NCI-H524 treated with DMSO at 0.1 percent for 48 hours (cell line): ENCODE measurements at places on chromosomes 2 and 18.

DNA sequence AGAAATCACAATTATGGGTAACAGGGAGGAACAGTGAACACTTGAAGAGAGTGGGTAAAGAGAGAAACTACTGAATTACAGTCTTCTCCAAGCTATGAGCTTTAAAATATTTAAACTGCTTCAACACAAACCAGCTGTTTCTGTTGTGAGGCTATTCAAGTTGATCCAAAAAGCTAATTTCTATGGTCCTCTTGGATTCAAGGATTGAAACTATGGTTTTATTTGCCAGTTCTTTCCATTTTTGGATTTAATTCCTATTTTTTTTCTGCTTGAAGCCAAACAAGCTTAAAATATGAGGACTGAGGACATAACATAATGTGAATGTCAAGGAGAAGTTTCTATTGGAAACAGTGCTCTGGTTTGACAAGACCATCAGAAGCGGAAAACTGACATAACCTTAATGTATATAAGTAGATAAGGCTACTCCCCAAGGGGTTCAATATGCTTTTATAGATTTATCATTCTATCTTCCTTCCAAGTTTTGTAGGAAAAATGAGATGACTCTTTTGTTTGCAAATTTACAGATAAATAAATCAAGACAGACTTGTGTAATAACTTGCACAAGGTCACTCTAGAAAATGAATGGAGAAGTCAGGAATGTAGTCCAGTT lies 60.7 kb upstream of the AQP4 start:
- DNase-seq: no peak

- DNase-seq: no peak
Measured at GRCh38 chr2:204673877-204674276, 128.6 kb downstream of the PARD3B start.

DNA sequence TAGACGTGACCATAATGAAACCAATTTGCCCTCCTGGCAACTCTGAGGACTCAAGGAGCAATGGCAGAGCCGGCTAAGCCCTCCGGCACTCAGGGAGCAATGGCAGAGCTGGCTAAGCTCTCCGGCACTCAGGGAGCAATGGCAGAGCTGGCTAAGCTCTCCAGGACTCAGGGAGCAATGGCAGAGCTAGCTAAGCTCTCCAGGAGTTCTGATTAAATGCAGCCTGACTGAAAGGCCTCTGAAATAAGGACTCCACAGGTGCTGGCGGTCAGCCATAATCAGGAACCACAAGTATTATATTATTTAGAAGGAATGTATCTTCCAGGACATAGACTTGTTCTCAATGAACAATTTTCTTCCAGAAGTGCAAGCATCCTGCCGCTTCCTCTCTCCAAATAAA lies 65.2 kb downstream of the C2orf76 start:
- no peak for DNase-seq

DNA sequence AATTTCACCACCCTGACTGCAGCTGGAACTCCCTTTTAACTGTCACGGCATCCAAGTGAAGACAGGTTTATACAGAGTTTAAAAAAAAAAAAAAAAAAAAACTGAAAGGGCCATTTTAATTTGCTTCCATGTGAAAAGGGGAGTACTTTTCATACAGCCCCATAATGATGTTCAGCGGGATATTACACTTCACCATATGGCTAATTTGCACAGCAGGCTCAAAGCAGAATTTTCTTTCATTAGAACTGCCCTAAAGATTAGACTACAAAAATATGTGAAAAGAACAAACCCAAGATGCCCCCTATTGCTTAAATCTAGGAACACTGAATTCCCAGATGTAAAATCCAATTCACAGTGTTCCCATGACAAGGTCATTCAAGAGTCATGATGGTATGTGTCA lies 301.8 kb downstream of the EXOC6B start:
- DNase-seq: peak; percentile 11

DNA sequence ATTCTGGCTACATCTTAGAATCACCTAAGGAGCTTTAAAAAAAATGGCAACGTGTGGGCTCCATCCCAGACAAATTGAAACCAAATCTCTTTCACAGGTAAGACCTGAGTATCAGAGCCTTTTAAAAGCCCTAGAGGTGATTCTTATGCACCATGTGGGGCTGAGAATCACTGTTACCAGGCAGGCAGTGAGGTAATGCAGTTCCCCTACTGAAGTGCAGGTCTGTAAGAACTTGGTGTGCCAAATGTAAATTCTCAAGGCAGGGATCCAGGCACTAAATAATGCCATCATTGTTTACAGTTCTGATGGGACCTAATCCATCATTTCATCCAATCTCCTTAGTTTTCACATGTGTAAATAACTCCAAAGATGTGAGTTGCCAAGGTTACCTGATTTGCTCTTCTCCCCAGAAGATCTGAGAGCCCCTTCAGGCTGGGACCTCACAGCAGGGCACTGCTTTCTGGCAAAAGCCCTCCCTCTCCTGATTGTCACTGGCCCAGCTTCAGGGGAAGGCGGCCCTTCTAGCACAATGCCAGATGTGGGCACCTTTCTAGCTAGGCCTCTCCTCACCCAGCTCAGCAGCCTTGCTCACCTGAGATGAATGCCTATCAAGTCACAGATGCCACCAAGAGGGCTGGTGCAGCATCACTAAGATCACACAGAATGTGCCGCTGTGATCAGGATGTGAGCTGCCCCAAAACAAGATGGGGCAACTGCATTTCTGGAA lies 73.6 kb upstream of the RGPD5 start:
- no peak for DNase-seq

DNA sequence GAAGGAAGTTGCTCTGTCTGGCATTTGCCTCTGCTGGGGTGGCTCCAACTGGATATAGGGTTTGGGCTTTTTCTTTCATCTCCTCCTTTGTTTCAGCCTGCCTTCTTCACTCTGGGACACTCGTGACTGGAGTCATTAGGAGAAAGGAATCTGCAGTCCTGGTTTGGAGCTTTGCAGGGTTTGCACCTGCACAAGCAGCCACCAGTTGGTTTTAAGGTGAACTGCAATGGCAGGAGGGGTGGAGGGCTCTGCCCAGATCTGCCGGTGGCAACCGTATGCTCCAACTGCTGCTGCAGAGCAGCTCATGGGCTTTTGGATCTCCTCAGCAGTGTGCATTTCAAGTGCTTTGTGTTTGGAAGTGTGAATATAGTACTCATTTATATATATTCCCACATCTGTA lies 131.3 kb upstream of the MGAT5 start:
- no peak for DNase-seq

- DNase-seq: no peak
Measured at GRCh38 chr18:44885507-44885906, 204.8 kb downstream of the SETBP1 start.

DNA sequence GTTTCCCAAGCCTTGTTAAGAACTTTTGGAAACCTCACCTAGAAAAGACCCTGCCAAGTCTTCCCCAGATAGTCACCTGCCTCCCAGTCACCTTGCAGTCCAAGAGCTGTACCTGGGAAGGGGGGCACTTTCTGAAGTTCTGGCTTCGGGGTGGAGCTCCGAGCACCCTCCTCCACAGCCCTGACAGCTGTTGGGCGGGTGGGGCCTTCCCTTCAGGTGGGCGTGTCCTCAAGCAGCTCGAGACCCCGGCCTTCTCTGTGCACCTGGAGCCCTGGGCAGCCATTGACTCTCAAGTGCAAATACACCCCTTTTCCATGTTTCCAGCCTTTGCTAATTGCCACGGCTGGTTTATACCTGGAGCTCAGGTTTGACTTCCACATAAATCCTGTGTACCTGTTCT lies 37.0 kb upstream of the IGFBP5 start:
- DNase-seq: no peak

- no peak for DNase-seq
Measured at GRCh38 chr18:21481739-21482138, 118.8 kb downstream of the ESCO1 start.

GRCh38 chr18:75071484-75071785 lies 137.5 kb downstream of the PTGR3 start:
- no peak for DNase-seq
